Substantia nigra (tissue), 51 donors: ENCODE measurements at places on chromosomes 11 and 22.

DNA sequence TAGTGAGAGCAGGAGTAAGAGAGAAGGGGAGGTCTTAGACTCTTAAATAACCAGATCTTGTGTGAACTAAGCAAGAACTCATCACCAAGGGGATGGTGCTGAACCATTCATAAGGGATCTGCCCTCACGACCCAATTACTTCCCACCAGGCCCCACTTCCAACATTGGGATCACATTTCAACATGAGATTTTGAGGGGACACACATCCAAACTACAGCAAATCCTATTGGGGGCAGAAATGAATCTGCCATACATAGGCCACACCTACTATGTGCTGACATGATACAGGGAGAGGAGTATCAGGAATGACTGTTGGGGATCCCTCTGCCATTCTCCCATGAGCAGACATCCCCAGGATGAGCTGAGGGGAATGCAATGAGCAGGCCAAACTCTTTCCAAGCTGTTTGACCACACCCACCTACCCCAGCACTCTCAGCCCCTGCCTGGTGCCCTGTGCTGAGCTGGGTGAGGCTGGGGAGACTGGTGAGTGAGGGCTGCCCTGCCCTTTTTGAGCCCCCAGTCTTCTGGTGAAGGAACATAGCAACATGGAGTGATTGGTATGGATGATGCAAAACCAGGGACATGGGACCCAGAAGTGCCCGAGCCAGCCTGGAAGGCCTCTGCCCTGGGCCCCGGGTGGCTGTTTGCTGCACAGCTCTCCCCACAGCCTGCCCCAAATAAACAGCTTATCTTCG lies 1.2 kb upstream of the GTSE1 start:
- DNase-seq = no peak

GRCh38 chr11:31822175-31822926 lies 11.2 kb upstream of the PAX6 start:
- no peak for DNase-seq

DNA sequence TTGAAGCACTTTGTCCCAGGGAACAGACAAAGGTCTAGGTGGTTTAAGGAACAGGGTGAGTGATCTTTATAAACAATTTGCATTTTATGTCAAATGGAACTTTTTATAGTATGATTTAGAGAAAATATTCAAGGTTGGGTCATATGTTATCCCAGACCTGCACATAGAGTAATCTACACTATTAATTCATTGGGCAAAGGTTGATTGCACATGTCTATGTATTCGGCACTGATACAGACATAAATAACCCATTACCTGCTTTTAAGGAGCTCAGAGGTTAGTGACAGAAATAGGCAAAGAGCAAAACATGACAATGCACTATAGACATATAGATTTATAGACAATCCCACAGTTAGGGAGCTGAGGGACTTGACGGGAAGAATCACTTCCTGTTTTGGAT lies 141.5 kb upstream of the UBASH3B start:
- no peak for DNase-seq

GRCh38 chr11:133214646-133215045 lies 317.7 kb downstream of the OPCML start:
- DNase-seq = no peak

DNA sequence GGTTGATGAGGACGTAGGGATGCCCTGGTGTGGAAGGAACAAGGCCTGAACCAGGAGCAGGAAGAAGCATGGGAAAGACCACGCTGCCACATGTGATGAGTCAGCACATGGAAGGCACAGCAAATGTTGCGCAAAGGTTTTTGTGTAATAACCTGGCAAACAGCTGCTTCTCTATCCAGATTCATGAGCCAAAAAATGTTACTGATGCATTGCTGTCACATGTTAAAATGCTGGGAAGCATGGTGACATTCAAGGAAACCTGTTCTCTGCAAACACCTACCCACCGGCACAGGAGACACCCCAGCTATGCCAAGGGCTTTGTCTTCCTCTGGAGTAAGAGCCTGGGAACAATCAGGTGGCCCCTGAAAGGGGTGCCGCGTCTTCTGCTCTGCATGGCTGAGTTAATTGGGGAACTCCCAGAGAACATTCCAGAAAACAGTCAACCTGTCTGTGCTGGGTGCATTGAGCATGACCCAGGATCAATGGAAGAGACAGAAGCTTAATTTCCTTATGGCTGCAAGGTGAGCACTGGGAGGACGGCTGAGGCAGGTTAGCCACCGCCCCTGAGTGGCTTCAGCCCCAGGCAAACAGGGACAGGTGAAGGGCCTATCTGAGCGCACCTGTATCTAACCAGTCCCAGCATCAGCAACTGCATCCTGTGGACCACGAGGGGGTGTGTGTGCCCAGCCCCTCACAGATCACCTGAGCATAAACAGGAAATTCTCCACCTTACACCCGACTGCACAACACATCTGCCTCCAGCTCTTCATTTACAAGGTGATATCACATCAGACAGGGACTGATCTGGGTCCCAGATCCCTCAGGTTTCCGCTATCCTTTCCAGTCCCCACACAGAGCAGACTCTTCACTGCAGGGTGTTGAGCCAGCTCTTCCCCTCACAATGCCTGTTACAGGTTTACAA lies 108.4 kb downstream of the GGTLC2 start:
- no peak for DNase-seq

GRCh38 chr22:43642319-43643206 lies 169.5 kb downstream of the EFCAB6 start:
- DNase-seq = no peak

DNA sequence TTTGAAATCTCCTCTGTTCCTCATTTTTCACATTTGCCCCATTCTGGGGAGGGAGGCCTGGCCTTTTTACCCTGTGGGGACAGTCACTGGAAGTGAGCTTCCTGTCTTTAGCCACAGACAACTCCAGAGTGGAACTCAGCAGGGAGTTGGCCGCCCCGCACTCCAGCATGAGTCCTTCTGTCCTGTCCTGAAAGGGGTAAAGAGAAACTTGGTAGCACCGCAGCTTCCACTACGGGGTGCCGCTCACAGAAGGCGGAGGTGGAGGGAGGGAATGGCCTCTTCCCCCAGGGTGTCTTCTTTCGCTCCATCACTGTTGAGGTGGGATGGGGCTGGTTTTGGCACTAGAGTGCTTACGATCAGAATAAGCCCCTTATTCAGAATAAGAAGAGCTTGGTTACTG lies 132.2 kb downstream of the ST3GAL4 start:
- no peak for DNase-seq

- DNase-seq = no peak
Observed at GRCh38 chr11:13713982-13714381, 45.5 kb downstream of the FAR1 start.

GRCh38 chr11:8584082-8584481 lies 9.9 kb downstream of the STK33 start:
- DNase-seq = no peak

DNA sequence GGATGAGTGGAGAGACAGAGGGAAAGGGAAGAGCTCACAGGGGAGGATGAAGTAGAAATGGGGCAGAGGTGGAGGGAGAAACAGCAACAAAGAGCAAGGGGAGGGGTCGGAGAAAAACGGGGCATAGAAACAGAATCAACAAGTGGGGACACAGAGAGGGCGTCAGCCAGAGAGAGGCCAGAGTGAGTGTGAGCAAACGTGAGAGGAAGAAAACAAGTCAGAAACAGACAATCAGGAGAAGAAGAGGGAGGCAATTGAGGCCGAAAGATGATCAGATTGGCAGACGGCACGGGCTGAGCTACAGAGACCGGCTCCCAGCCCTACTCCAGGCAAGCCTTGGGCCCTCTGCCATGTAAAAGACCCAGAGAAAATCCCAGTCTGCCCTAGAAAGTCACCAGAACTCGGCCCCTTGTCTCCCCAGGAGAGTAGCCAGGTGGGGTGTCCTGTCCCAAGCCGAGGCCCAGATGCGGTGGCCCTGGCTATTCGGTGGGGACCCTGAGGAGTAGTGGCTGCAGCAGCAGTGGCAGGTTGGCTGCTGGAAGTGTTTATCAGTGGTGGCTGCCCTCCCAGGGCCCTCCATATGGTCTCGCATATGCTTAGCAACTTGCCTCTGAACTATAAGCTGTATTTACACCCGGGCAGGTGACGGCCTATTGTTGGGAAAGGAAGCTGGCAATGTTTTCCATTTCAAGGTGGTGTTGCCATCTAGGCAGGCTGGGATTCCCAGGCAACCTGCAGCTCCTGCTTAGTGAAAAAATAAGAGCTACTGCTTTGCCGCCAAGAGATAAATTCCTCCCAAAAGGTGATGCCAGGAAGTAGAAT lies 14.8 kb upstream of the TSPAN18 start:
- DNase-seq = no peak

DNA sequence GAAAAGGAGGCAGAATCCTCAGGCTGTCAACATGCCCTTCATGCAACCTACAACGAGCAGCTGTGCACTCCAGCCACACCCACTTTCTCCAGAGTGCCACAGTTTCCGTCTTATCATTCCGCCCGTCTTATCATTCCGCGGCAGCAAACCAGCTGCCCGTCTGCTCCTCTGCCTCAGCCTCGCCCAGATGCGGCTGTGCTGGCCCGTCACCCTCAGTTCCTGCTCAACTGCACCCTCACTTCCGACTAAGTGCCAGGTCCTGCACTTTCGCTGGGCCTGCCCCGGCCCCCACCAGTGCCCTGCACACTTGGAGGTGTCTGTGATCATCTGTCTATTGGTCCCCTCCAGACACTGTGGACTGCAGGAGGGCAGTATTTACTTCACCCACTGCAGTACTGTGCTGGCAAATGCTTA lies 43.7 kb downstream of the MICAL3 start:
- DNase-seq = no peak

DNA sequence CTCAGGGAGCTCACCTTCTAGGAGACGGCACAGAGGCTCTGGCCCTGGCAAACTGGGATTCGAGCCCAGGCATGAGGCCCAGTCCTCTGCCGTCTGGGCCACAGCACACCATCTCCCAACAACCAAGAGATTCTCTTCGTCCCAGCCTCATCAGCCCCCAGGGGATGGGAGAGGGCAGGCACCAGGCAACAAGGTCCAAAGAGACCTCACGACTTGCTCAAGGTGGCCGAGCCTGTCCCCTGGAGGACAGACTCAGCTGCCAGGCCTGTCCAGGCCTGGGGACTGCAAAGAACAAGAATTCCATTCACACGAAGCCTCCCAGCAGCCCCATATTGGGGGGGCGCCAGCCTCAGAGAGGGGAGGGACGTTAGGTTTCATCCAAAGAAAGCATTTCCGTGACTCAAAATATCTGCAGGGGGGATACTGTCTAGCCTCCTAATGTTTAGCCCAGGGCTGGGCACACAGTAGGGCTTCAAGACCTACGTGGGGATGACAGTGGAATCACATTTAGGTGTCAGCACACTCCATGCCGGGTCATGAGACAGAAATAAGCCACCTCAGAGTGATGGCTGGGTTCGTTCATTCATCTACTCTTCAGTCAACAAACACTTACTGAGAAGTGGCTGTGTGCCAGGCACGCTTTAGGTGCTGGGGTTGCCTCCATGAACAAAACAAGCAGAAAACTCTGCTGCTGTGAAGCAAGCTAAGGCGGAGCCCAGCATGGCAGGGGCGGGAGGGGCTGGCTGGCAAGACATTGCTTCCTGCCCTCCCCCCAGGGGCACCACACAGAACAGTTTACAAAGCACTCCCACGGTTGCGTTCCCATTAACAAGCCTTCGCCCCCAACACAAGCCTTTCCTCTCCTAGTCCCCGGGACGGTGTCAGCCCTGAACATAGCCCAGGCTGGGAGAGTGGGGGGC lies 1.2 kb downstream of the CARNS1 start:
- DNase-seq = no peak

DNA sequence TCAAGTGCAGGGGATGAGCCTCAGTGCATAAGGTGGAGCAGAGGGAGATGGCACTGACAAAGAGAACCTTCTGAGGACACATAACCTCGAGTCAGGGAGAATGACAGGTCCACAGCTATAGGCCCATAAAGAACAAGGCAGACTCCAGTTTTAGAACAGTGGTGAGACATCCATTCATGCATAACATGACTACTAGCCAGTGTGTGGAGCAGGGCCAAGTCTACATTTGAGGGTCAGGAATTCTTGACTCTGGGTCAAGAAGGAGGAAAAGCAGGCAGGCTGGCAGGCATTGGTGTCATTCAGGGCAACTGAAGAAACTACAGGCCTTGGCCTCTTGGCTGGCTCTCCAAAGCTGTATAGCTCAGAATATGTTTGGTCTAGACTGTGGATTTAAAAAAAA lies 54.9 kb downstream of the MTNR1B start:
- no peak for DNase-seq

DNA sequence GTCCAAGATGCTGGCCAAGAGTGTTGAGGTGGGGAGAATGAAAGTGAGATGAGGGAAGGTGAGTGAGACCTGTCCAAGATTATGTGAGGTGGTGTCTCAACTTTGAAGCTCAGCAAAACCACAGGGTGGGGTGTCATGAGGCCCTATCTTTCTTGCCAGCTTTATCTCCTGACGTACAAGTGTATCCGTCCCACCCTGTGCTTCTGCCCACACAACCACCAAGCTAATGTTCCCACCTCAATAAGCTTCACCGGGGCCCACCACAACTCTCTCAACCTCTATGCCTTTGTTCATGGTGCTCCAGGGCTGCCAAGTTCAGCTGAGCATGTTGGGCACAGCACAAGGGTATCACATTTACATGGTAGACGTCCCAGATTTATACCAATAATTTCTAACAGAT lies 7.1 kb upstream of the TPST2 start:
- no peak for DNase-seq

- DNase-seq = no peak
Observed at GRCh38 chr11:116867619-116868018, 30.2 kb upstream of the APOA1 start.

GRCh38 chr11:56214537-56214936 lies 19.5 kb downstream of the OR5T2 start:
- DNase-seq = no peak

DNA sequence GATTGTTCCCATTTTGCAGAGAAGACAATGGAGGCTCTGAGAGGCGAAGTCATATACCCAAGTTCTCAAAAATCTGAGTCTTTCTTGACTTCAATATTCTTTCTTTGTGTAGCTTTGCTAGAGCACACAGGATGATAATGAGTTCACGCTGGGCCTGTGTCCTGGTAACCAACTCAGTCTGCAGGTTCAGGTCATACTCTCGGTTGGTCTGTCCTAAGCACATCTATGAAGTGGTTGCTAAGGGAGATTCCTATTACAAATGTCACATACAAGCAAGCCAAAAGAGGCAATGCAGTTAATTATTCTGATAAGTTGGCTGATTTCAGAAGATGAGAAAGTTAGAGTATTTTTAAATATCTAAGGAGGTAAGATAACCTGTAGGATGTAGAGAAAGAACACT lies 481.0 kb downstream of the SOX6 start:
- DNase-seq = no peak

GRCh38 chr22:21688706-21689381 lies 23.0 kb downstream of the PPIL2 start:
- no peak for DNase-seq

DNA sequence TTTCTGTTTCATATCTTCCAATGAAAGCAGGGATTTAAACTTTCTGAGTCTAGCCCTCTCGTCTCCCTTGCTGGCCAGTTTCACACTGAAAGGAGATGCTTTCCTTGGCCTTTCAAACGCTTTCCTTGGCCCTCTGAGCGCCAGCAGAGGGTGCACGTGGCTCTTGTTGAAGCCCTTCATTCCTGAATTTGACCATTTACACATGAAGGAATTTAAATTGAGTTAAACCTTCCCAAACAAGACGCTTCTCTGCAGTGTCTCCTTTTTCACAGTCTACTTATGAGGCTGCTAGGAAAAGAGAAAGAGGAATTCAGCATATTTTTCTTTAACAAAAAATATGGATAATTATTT lies 21.6 kb downstream of the NNMT start:
- DNase-seq = no peak
